ENCODE measurements at places on chromosomes 5 and 9.

- no peak for DNase-seq
Observed at GRCh38 chr5:147101659-147102369, 133.0 kb upstream of the STK32A start.

DNA sequence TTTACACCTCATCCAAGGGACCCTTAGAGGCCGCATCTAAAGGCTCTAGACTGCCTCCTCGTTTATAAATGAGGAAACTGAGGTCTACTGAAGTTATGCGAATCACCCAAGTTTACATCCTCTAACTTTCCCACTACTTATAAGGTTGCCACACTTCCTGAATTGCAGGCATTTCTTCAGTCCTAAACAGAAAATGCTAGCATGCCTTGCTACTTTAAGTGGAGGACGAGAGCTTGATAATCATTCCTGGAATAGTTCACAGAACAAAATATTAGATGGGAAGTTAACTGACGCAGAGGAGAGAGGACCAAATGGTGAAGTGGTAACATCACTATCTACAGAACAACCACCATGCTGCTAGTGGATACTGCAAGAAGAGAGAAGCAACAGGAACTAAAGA, 85.8 kb downstream of the GNAQ start:
- no peak for DNase-seq

DNA sequence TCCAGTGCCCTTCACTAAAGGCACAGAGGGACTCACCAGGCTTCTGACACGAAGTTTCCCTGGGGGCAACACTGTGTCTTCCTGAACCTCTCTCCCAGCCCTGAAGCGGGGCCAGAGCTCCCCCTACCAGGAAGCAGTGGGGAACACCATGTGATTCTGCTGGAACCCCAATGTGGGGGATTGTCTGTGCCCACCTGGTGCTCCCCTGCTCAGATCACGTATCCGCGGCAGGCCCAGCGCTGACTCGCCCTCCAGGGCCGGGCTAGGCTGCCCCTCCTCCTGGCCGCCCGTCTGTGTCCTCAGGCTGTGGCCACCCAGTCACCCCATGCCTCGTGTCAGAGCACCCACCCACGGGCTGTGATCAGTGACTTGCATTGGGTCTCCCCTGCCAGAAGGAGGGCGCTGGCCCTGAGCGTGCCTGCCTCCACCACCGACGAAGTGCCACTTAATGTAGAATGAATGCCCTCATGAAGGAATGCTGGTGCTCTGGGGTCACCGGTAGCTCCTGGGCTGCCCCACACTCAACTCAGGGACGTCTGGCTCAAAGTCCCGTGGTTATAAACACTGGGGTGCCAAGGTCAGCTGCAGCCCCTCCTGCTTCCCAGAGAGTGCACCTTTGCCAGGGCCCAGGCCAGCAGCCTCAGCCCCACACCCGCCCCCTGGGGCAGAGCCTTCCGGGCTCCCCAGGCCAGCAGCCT, 22.1 kb downstream of the SARDH start:
- peak; percentile 43 for DNase-seq

GRCh38 chr9:5502553-5502952, 7.8 kb upstream of the PDCD1LG2 start:
- no peak for DNase-seq

GRCh38 chr5:168792678-168793077, 213.5 kb upstream of the PANK3 start:
- no peak for DNase-seq

DNA sequence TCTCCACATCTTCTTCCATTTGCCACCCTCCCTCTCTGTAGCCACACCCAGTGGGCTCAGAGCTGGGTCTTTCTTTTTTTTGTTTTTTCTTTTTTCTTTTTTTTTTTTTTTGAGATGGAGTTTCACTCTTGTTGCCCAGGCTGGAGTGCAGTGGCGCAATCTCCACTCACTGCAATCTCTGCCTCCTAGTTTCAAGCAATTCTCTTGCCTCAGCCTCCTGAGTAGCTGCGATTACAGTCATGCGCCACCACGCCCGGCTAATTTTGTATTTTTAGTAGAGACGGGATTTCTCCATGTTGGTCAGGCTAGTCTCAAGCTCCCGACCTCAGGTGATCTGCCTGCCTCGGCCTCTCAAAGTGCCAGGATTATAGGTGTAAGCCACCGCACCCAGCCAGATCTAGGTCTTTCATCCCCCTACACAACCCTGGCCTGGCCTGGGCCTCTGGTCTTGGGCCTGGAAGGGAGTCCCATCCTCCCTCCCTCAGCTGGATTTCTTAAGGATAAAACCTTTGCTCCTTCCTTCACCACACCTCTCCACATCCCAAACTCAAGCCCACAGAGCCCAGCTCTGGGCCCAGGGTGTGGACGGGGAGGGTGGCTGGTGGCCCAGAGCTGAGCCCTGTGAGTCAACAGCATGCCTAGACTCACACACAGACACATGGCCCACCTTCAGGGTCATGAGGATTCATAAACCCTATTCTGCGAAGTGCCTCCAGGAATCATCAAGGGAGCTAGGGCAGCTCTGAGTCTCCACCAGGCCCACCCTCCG, 18.8 kb upstream of the KCNIP1 start:
- DNase-seq = no peak

GRCh38 chr9:68780380-68780712, 75.3 kb downstream of the PIP5K1B start:
- no peak for DNase-seq

DNA sequence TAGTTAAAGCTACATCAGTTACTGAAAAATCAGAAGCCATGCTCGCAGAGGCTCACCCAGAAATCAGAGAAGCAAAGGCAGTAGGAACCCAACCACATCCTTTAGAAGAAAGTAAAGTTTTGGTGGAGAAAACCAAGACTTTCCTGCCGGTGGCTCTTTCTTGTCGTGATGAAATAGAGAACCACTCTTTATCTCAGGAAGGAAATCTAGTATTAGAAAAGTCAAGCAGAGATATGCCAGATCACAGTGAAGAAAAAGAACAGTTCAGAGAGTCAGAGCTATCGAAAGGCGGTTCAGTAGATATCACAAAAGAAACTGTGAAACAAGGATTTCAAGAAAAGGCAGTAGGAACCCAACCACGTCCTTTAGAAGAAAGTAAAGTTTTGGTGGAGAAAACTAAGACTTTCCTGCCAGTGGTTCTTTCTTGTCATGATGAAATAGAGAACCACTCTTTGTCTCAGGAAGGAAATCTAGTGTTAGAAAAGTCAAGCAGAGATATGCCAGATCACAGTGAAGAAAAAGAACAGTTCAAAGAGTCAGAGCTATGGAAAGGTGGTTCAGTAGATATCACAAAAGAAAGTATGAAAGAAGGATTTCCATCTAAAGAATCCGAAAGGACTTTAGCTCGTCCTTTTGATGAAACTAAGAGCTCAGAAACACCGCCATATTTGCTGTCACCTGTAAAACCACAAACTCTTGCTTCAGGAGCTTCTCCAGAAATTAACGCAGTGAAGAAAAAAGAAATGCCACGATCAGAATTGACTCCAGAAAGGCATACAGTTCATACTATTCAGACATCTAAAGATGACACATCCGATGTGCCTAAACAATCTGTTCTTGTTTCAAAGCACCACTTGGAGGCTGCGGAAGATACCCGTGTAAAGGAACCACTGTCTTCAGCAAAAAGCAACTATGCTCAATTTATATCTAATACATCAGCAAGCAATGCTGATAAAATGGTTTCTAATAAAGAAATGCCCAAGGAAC, 47.2 kb downstream of the CMYA5 start:
- DNase-seq = no peak

DNA sequence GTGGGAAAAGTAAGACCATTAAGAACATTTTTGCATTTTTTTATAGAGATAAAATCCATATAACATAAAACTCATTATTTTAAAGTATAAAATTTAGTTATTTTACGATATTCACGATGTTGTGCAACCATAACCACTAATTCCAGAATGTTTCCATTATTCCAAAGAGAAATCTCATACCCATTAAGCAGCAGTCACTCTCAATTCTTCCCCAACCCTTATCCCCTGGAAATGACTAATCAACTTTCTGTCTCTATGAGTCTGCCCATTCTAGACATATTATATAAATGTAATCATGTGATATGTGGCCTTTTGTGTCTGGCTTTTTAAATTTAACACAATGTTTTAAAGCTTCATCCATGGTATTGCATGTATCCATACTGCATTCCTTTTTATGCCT, 115.6 kb upstream of the ADAMTSL1 start:
- DNase-seq = no peak

DNA sequence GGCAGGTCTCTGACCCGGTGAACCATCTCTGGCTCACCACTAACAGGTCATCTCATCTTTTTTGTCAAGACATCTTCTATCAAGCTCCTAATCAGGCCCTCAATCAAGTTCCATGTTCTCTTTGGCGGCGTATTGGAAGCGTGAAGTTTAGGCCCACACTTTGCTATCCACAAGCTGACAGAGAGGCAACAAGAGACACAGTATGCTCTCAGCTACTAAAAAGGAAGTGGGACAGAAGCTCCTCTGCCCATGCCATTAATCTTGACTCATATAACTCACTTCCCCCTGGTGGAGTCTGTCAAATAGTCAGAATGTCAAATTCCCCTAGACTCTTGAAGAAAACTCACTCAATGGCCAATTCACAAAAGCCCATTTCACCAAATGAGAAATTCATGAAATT, 77.6 kb upstream of the TMC1 start:
- no peak for DNase-seq

DNA sequence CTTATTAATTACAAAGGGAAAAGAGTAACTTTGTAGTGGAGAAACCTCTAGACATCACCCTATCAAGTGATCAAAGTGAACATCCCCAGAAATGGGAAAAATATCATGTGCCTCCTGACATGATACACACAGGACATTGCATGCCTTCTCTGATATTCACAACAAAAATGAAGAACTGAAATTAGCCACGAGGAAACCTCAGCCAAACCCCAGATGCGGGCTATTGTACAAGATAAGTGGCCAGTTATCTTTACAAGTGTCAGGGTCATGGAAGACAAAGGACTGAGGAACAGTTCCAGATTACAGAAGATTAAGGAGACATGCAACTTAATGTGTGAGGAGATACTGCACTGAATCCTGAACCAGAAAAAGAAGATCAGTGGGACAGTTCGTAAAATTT, 23.8 kb upstream of the NPM1 start:
- no peak for DNase-seq

DNA sequence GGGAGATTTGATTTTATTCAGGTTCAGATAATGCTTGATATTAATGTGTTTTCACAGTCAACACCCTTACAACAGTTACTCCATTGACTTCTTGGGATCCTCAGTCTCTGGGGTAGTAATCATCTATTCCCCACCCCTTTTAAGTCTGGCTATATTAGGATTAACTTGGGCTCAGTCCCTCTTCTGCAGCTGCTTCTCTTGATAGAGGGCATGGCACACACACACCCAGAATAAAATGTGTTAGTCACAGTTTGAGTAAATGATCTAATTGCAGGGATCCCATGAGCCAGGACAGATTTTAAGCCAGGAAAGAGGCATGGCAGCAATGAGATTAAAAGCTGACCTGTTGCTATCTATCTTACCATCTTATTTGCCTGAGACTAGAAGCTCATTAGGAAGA, 53.7 kb upstream of the VLDLR start:
- DNase-seq = no peak

Measured in SW480 (cell line).